HFFc6 (cell line): ENCODE measurements at places on chromosomes 3 and 15. TPM values are rescaled to one million over a fixed set of nuclear protein-coding genes. Genes with fewer than 3 reads are reported as not detected.

Gene RIOX2
- 27.3 to 32.1 TPM (median 31.3 TPM) in 3 replicates for total RNA-seq

Gene FBXL2
- total RNA-seq = 11.8 to 14.9 TPM (median 12.2 TPM) in 3 replicates

Gene TRPM1
- 0.16 TPM in 1 of 3 replicates, not detected in the others for total RNA-seq

Gene OR5H1
- total RNA-seq = not detected in 3 replicates

Gene NT5DC2
- 156 and 168 TPM in 2 replicates for total RNA-seq

Gene CP
- total RNA-seq = not detected in 3 replicates

Gene LRRC31
- not detected in 3 replicates for total RNA-seq

Gene FBXL22
- 0.24 to 0.89 TPM (median 0.41 TPM) in 3 replicates for total RNA-seq

Gene PRR23C
- not detected in 2 replicates for total RNA-seq

GRCh38 chr3:46833346-46834300 lies 29.6 kb downstream of the MYL3 start:
- H3K27ac ChIP-seq = no peak overlapping the region
- peaks cover 9% of the 10 kb centered on the region for H3K36me3 ChIP-seq
- peaks cover 37% of the 10 kb centered on the region for H3K27me3 ChIP-seq
- DNase-seq = no peak
- H3K4me3 ChIP-seq = no peak overlapping the region

GRCh38 chr15:66019368-66019767 lies 150.1 kb downstream of the RAB11A start:
- H3K4me3 ChIP-seq = no peak overlapping the region
- H3K36me3 ChIP-seq = no peaks in the 10 kb centered on the region
- no peaks in the 10 kb centered on the region for H3K4me1 ChIP-seq
- no peak overlapping the region for H3K27ac ChIP-seq
- no peak for DNase-seq
- peaks cover 40% of the 10 kb centered on the region for H3K27me3 ChIP-seq

DNA sequence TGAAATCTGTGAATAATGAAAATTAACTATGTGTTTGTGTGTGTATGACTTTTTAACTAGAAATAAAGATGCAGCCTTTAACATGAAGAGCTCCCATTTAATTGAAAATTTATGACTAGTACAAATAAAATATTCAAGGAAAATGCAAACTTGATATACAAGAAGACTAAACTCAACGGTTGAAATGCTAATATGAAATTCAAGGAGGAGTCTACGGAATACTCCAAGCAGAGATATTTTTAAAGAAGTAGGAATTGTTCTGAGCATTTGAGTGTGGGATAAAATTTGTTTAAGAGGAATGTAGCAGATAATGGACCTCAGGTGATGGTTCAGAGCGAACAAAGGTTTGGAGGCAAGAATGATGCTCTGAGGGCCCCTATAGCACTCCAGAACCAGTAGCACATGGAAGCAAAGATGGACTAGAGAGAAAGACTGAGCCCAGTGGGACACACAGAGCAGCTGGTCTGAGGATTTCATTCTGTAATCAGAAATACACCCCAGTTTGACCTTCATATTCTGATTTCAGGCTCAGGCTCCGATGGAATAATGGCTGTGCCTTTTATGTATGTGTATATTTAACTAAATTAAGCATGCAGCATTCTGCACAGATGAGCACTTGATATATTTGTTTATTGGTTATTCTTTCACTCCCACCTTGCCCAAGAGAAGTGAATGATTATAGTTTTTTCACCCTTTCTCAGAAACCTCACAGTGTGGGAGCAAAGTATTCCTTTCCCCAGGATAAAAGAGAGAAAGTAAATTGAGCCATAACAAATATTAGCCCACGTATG lies 227.1 kb downstream of the ZPLD1 start:
- no peaks in the 10 kb centered on the region for H3K27me3 ChIP-seq
- H3K4me3 ChIP-seq = no peak overlapping the region
- no peak overlapping the region for H3K27ac ChIP-seq
- H3K4me1 ChIP-seq = no peaks in the 10 kb centered on the region

DNA sequence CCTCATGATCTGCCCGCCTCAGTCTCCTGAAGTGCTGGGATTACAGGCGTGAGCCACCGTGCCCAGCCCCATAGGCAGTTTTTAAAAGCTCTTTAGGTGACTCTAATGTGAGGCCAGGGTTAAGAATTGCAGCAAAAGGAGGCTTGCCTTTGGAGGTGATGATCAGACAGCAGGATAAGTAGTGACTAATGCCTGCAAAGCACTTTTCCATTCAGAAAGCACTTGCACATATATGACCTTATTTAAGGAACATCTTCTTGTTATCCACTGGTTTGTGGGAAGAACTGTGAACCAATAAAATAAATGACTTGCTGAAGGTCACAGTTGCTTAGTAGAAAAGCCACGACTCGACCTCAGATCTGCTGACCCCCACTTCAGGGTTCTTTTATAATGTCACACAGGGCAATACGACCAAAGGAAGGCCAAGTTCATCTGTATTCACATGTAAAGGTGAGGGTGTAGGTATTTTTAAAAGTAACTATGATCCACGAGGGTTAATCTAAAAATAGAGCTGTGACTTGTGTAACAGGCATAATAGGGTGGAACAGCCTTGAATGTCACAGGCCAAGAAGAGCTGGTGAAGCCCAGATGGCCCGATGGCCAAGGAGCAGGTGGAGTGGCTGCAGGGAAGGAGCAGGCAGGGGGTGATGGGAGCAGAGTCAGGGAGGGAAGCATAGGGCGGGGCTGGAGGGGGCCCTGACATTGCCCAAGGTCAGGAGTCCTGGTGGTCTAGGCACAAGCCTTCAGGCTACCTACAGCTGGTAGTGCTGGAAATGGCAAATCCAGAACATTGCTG lies 24.4 kb downstream of the LARP6 start:
- no peak overlapping the region for H3K4me3 ChIP-seq
- no peaks in the 10 kb centered on the region; the same call in 1 of the 2 replicates for H3K27me3 ChIP-seq
- H3K27ac ChIP-seq = peak overlapping the region; percentile 45
- no peak for DNase-seq
- H3K4me1 ChIP-seq = peaks cover 69% of the 10 kb centered on the region
- peaks cover 29% of the 10 kb centered on the region for H3K36me3 ChIP-seq

- no peak overlapping the region for H3K27ac ChIP-seq
- peaks cover 22% of the 10 kb centered on the region for H3K4me1 ChIP-seq
- no peak overlapping the region for H3K4me3 ChIP-seq
- DNase-seq = no peak
- H3K36me3 ChIP-seq = no peaks in the 10 kb centered on the region
- H3K27me3 ChIP-seq = peaks cover 3% of the 10 kb centered on the region
Observed at GRCh38 chr15:88331291-88331690, 74.8 kb upstream of the NTRK3 start.

DNA sequence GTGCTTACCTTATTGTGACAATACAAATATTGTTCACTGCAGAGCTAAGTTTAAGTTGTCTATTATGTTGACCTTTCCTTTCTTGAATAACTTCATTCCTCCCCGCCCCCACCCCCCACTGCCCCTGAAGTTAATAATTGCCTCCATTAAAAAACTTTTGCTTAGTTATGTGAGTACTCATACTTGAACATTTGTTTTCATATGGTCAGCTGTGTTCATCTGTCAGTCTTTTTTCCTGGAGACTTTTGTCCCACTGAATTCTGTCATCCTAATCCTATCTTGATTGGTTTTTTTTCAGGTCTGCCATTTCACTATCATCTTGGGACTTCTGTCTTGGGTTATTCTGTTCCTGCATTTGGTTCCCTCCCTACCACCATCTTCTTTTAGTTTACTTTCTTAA lies 8.5 kb downstream of the SLC25A36 start:
- no peak for DNase-seq
- H3K36me3 ChIP-seq = peaks cover 3% of the 10 kb centered on the region; the same call in 1 of the 2 replicates
- H3K27ac ChIP-seq = no peak overlapping the region
- peaks cover 49% of the 10 kb centered on the region for H3K4me1 ChIP-seq
- H3K4me3 ChIP-seq = no peak overlapping the region
- no peaks in the 10 kb centered on the region; the same call in 1 of the 2 replicates for H3K27me3 ChIP-seq

DNA sequence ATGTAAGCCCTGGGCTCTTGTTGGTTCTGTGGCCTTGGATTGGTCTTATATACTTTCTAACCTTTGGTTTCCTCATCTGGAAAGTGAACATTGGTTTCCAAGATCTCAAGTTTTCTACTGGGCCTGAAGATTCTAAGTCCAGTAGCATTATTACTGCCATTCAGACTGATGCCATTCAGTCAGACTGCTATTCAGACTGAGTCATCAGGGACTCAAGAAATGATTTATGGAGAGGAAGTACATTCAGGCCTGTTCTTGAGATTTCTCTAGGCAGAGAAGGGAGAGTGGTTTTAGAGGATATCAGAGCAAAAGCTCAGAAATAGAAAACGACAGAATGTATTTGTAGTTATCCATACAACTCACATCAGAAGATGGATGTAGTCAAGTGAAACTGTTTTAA lies 557.2 kb downstream of the NR2F2 start:
- no peaks in the 10 kb centered on the region for H3K36me3 ChIP-seq
- DNase-seq = peak; percentile 28
- peaks cover 24% of the 10 kb centered on the region for H3K4me1 ChIP-seq
- no peak overlapping the region for H3K27ac ChIP-seq

GRCh38 chr3:196192524-196193051 lies 18.6 kb downstream of the ZDHHC19 start:
- peaks cover 8% of the 10 kb centered on the region; the same call in 1 of the 2 replicates for H3K27me3 ChIP-seq
- DNase-seq = no peak
- no peaks in the 10 kb centered on the region for H3K4me1 ChIP-seq
- H3K4me3 ChIP-seq = no peak overlapping the region
- no peak overlapping the region for H3K27ac ChIP-seq

GRCh38 chr3:40009991-40010390 lies 200.6 kb downstream of the MYRIP start:
- H3K4me1 ChIP-seq = no peaks in the 10 kb centered on the region
- H3K27ac ChIP-seq = no peak overlapping the region
- DNase-seq = no peak
- peaks cover 7% of the 10 kb centered on the region; the same call in 1 of the 2 replicates for H3K27me3 ChIP-seq
- H3K4me3 ChIP-seq = no peak overlapping the region

- no peaks in the 10 kb centered on the region for H3K4me1 ChIP-seq
- peaks cover 2% of the 10 kb centered on the region; the same call in 1 of the 2 replicates for H3K27me3 ChIP-seq
- H3K27ac ChIP-seq = no peak overlapping the region
Observed at GRCh38 chr3:156014489-156014888, 105.9 kb upstream of the KCNAB1 start.

- no peak overlapping the region for H3K27ac ChIP-seq
- H3K27me3 ChIP-seq = no peaks in the 10 kb centered on the region
- no peaks in the 10 kb centered on the region for H3K4me1 ChIP-seq
- peaks cover 20% of the 10 kb centered on the region for H3K36me3 ChIP-seq
- no peak for DNase-seq
Observed at GRCh38 chr15:68175526-68175925, 29.6 kb downstream of the CALML4 start.

DNA sequence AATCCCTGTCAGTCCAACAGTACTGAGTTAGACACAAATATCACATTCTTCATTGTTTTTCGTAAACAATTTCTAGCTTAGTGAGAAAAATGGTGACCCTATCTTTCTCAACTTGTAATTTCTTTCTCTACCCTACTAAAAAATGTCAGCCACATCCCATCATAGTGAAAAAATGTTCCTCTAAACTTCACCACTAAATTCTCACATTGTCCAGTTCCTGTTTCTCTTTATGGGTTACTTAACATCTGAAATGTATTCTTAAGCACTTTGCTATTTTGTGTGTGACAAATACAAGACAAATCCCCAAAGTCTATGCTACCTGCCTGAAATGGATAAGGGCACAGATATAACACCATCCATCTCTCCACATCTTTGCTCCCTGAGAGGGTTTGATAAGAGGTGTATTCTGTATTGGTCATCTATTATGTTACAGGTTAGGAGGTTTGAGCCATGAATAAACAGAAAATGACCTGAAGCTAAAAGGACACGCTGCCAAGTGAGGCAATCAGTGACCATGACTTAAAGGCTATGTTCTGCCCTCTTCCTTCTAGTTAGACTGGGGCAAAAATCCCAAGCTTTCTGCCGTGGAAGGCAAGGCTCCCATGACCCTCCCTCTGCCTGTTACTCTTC lies 118.2 kb downstream of the GADL1 start:
- no peak overlapping the region for H3K4me3 ChIP-seq
- no peaks in the 10 kb centered on the region; the same call in 1 of the 2 replicates for H3K27me3 ChIP-seq
- H3K4me1 ChIP-seq = peaks cover under 1% of the 10 kb centered on the region
- DNase-seq = no peak
- no peaks in the 10 kb centered on the region for H3K36me3 ChIP-seq

- no peak overlapping the region for H3K4me3 ChIP-seq
- no peak for DNase-seq
- H3K27ac ChIP-seq = no peak overlapping the region
- H3K36me3 ChIP-seq = no peaks in the 10 kb centered on the region
Observed at GRCh38 chr3:104438706-104439105, 928.0 kb upstream of the ALCAM start.

GRCh38 chr3:31307131-31307785 lies 225.5 kb upstream of the STT3B start:
- H3K4me3 ChIP-seq = no peak overlapping the region
- peaks cover 6% of the 10 kb centered on the region; the same call in 1 of the 2 replicates for H3K4me1 ChIP-seq
- H3K27me3 ChIP-seq = peaks cover 6% of the 10 kb centered on the region

GRCh38 chr3:177563243-177563780 lies 366.0 kb upstream of the TBL1XR1 start:
- no peak overlapping the region for H3K4me3 ChIP-seq
- no peaks in the 10 kb centered on the region for H3K36me3 ChIP-seq
- H3K4me1 ChIP-seq = peaks cover 6% of the 10 kb centered on the region; the same call in 1 of the 2 replicates

DNA sequence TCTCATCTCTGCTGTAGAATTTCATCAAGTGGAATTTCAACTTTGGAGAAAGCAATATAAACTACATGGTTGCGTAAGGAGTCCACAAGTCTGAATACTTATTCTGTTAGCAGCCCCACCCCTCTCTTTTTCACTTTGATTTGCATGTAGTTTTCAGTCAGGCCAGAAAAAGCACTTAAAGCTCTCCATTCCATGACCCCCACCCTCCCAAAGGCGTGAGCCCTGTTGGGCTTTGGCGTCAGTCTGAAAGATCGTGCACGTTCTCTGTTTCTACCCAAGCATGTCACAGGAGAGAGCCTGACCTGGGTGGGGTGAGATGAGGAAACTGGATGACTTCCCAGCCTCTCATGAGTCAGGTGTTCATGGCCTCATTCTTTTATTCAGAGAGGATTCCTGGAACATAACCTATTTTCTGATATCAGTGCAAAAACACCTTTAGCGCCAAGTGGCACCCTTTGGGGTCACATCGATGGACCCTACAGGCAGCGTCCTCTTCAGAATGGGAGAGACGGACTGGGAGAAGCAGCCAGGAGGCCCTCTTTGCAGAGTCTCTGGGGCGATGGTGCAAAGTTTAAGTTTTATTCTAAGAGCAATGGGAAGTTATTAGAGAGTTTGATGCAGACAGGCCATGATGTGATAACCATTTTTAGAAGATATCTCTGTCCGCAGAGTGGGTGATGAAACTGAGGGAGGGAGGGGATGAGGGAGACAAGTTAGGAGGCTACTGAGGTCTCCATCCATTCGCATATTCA lies 55.8 kb downstream of the LSM3 start:
- peaks cover 3% of the 10 kb centered on the region for H3K27me3 ChIP-seq
- H3K4me1 ChIP-seq = peaks cover 60% of the 10 kb centered on the region
- DNase-seq = no peak
- no peak overlapping the region for H3K4me3 ChIP-seq
- peaks cover 14% of the 10 kb centered on the region for H3K36me3 ChIP-seq
- H3K27ac ChIP-seq = no peak overlapping the region

GRCh38 chr3:58222161-58222724 lies 11.5 kb upstream of the DNASE1L3 start:
- no peak for DNase-seq
- H3K4me1 ChIP-seq = peaks cover 17% of the 10 kb centered on the region

- H3K27me3 ChIP-seq = no peaks in the 10 kb centered on the region
- DNase-seq = no peak
- peaks cover 29% of the 10 kb centered on the region for H3K4me1 ChIP-seq
- no peak overlapping the region for H3K27ac ChIP-seq
Observed at GRCh38 chr3:133277813-133278212, 122.0 kb upstream of the BFSP2 start.
